ENCODE measurements at places on chromosomes 1 and 21.

- no peak for DNase-seq
Measured at GRCh38 chr1:159828176-159828575, 1.5 kb downstream of the SLAMF8 start.

- no peak for DNase-seq
Measured at GRCh38 chr1:115107516-115108260, 18.4 kb upstream of the TSPAN2 start.

GRCh38 chr1:189977184-189977583 lies 500.5 kb downstream of the BRINP3 start:
- DNase-seq = no peak

DNA sequence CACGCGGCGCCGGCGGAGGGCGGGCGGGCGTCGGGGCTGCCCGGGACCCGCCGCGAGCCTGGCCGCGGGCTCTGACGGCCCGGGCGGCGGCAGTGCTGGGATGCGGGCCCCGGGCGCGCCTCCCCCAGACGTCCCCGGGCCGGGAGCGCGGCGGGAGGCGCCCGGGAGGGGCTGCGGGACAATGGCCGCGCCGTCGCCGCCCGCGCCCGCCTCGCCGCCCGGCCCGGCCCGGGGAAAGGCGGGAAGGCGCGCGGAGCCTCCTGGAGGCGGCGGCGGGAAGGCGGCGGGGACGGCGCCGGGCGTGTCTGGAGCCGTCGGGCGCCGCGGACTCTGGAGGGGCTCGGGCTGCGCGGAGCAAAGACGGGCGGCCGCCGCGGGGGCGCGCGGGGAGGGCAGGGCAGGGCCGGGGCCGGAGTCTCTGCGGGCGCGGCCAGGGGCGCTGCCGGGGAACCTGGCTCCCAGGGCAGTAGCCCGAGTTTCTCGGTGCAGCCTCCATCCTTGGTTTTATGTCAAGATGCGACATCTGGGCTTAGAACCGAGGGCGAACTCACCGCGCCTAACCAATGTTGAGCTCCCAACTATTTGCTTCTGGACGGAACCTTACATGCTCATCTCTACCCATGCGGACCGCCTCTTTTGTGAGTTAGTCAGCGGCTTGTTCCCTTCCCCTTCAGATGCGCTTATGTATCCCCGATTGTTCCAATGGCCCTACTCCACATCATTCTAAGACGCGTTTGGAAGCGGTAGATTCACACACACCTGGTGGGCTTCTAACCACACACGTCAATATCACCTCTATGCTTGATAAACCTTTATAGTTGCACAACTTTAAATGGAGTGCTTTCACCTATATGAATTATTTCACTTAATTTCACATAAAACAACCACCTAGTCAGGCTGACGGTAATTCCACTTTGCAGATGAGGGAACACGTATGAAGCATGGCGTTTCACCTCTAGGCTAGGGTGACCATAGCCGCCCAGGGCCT lies 651 bp downstream of the ZBTB8A start:
- DNase-seq = no peak

- DNase-seq = no peak
Measured at GRCh38 chr21:42500225-42500624, 4.2 kb upstream of the RSPH1 start.

GRCh38 chr1:19033926-19034680 lies 77.6 kb upstream of the IFFO2 start:
- DNase-seq = peak; percentile 96

- DNase-seq = no peak
Measured at GRCh38 chr1:69738458-69739250, 170.9 kb downstream of the LRRC7 start.

- DNase-seq = no peak
Measured at GRCh38 chr1:44151808-44152207, 10.4 kb upstream of the KLF18 start.

GRCh38 chr1:227895828-227896685 lies 51.7 kb downstream of the WNT9A start:
- peak; percentile 15 for DNase-seq

DNA sequence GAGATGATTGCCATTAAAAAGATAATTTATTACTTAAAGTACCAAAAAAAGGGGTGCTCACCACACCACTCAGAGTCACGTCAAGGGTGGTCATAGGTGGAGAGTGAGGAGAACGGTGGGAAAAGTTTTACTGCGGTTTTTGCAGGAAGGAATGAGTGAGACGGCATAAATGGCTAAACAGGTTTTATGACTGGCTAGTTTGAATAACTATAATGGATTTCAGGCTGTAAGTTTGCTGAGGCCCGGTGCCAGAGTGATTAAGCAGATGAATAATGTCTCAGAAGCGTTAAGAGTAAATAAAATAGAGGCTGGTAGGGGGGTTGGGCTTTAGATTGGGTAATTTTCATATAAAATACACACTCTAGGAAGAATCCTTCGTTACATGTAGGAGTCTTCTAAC lies 1337.8 kb downstream of the AMY1C start:
- DNase-seq = peak; percentile 56

DNA sequence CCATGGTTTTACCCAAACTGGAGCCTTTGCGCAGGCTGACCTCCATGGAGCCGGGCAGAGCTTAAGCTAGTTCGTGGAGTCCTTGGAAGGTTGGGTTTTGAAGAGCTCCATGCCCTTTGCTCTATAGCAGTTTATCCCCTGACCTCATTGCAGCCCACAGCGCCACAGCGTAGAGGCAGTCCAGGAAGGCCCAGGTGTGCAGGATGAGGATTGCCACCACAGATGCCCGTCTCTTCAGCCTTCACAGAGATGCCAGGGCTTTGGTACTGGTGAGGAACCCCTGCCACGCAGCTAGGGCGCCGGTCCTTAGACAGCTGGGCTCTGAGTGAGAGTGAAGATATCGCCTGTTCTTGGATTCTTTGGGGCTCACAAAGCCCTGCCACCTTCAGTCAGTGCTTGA lies 138.6 kb downstream of the PEX14 start:
- no peak for DNase-seq

DNA sequence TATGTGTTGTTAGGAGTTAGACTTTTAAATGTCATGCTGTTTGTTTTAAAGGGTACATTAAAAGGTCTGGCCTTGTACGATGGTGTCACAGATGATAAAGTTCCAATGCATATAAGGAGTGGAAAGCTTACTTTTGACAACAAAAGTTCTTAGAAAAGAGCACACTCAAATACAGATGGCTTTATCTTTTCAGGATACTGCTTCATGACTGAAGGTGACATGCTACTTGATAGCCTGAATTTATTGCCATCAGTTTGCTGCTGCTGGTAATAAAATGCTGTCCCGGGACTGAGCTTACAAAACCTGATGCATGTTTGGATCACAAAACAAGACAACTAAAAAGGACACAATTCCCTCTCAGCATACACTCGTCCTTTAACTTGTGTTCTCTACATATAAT lies 84.9 kb downstream of the TTC3 start:
- no peak for DNase-seq

Measured in RWPE2 (cell line).